HCT116 (cell line): ENCODE measurements at places on chromosomes 13 and 19.

DNA sequence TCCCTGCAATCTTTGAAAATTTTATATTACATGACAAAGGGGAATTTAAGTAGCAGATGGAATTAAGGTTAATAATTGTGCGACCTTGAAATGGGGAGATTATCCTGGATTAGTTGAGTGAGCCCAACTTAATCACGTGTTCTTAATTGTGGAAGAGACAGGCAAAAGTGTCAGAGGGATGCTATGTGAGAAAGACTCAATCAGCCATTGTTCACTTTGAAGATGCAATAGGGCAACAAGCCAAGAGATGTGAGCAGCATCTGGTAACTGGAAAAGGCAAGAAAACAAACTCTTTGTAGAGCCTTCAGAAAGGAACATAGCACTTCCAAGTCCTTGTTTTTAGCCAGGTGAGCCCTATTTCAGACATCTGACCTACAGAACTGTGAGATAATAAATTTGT lies 247.7 kb downstream of the SLITRK1 start:
- H3K4me1 ChIP-seq: no peaks in the 10 kb centered on the region
- H3K27ac ChIP-seq: no peak overlapping the region
- DNase-seq: no peak

DNA sequence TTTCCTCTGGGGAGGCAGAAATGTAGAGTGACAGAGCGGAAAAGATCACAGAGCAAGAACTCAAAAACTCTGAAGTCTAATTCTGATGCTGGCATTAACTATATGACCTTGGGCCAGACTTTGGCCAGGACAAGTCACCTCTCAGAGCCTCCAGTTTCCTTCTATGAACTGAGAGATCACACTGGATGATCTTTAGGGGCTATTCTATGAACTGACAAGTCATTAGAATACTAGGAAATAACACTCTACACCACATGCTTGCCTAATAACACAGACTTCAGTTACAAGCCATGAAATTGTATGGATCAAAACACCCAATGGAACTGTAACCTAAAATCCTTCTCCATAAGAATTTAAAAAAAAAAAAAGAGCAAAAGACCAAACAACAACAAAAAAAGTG lies 16.9 kb downstream of the SLC25A30 start:
- H3K27me3 ChIP-seq: no peaks in the 10 kb centered on the region
- no peak overlapping the region for H3K27ac ChIP-seq
- H3K4me3 ChIP-seq: no peak overlapping the region
- DNase-seq: no peak
- H3K4me1 ChIP-seq: no peaks in the 10 kb centered on the region

- H3K4me1 ChIP-seq: peaks cover 16% of the 10 kb centered on the region
- no peaks in the 10 kb centered on the region for H3K36me3 ChIP-seq
- no peak for DNase-seq
- H3K27ac ChIP-seq: peak overlapping the region; percentile 3; the same call in 1 of the 2 replicates
- H3K27me3 ChIP-seq: no peaks in the 10 kb centered on the region
These were observed 26.5 kb downstream of the MPND start for GRCh38 chr19:4369888-4370260.

DNA sequence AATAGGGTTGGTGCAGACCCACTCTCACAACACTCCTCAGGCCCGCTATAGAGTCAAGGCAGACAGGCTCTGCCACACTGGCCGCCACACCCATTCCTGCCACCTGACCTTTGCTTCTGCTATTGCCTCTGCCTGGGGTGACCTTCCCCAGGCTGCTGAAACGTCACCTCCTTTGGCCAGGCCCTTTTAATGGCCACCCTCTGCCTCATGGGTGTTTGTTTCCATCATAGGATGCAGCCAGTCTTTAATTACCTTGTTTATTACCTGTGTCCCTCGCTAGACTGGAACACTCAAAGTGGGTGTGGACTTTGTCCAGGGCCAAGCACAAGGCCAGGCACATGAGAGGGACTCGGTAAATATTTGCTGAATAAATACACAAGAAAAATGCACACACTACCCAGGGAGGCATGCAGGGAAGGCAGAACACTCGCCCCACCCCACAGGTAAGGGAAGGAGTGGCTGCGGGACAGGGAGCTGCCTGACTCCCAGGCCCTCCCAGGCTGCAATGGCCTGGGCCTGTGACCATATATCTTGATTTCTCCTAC lies 3.2 kb downstream of the LSM4 start:
- DNase-seq: no peak
- peak overlapping the region; percentile 20 for H3K27ac ChIP-seq
- no peaks in the 10 kb centered on the region for H3K27me3 ChIP-seq
- peaks cover 52% of the 10 kb centered on the region for H3K4me1 ChIP-seq

DNA sequence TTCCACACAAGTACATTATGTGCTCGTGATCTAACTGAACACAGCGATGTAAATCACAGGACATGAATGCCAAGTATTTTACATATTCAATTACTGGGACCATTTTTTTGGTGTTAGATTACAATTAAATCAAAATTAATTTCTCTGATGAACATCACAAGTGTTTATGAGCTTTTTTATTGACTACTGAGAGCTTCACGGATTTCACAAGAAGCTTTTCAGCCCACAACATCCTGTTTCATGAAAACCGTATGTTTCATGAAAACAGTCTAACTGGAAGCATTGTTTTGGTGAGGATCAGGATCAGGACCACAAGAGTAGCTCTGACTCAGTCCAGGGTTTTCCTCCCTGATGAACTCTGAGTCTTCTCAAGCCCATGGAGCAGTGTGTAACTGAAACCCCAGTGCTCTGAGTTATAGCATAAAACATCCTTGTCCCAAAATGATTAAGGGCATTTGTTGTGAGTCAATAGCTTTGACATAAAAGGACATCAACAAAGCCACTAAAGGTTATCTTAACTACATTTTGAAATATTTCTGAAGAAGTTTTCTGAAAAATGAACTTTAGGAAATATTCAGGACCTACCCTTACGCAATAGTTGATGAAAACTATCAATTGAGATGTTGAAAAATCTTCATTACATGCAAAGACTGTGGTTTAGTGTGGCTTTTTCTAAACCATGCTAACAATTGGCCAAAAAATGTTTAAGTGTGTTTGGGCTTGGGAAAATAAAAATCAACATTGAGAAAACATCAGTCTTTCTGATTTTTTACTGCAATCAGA lies 49.3 kb downstream of the UFM1 start:
- H3K36me3 ChIP-seq: no peaks in the 10 kb centered on the region
- H3K27me3 ChIP-seq: no peaks in the 10 kb centered on the region
- H3K4me1 ChIP-seq: no peaks in the 10 kb centered on the region
- no peak for DNase-seq
- no peak overlapping the region for H3K4me3 ChIP-seq

DNA sequence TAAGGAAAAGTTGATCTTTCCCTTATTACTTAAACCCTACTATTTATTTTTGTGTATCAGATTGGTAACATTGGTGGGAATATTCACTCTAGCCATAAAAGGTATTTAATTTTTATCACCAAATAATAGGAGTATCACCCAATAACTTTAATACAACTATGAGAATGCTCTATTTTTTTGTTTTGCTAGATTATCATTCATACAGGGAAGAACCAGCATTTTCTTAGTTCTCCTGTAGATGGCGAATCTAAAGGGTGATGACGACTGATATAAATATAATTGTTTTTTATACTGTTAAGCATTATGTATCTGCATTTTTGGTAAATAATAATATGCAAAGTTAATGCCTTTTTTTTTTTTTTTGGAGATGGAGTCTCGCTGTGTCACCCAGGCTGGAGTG lies 7.9 kb upstream of the FRY start:
- H3K4me1 ChIP-seq: no peaks in the 10 kb centered on the region
- H3K27me3 ChIP-seq: no peaks in the 10 kb centered on the region
- no peak overlapping the region for H3K27ac ChIP-seq
- no peak overlapping the region for H3K4me3 ChIP-seq

DNA sequence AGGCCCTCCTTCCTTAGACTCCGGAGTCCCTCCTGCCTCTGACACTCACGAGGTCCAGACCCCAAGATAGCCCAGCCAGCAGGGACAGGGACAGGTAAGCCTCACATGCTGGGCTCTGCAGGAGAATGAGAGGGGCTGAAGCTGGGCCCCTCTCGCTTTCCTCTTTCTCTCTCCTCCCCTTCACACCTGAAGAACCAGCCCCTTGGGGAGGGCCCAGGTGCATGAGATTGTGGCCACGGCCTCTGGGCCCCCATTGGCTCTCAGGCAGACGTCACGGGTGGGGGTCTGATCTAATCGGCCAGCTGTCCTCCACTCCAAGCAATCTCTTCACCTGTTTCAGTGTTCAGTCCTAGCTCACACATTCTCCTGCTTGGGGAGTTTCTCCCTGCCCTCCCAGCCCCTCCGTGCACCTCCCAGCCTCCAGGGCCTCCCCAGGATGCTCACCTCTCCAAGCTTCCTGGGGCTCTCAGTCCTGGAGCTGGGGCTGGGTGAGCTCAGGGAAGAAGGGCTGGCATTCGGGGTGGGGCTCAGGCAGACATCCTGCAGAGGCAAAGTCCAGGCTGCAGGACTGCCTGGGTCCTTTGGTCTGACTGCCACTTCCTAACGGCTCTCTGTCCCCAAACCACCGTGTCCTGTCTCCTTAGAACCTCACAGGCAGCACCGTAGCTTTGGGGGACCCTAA lies 2.8 kb downstream of the TMEM150B start:
- DNase-seq: no peak
- H3K4me1 ChIP-seq: peaks cover 1% of the 10 kb centered on the region; the same call in 1 of the 2 replicates
- H3K27me3 ChIP-seq: no peaks in the 10 kb centered on the region
- H3K4me3 ChIP-seq: no peak overlapping the region

GRCh38 chr13:100022798-100023197 lies 41.2 kb downstream of the ZIC2 start:
- DNase-seq: no peak
- H3K27ac ChIP-seq: no peak overlapping the region
- no peak overlapping the region for H3K4me3 ChIP-seq
- H3K36me3 ChIP-seq: no peaks in the 10 kb centered on the region

- H3K4me1 ChIP-seq: no peaks in the 10 kb centered on the region
- H3K36me3 ChIP-seq: no peaks in the 10 kb centered on the region
- H3K27ac ChIP-seq: no peak overlapping the region
- no peak for DNase-seq
- peaks cover 3% of the 10 kb centered on the region; the same call in 1 of the 2 replicates for H3K27me3 ChIP-seq
- no peak overlapping the region for H3K4me3 ChIP-seq
These were observed 257.3 kb upstream of the MAB21L1 start for GRCh38 chr13:35733827-35734226.

DNA sequence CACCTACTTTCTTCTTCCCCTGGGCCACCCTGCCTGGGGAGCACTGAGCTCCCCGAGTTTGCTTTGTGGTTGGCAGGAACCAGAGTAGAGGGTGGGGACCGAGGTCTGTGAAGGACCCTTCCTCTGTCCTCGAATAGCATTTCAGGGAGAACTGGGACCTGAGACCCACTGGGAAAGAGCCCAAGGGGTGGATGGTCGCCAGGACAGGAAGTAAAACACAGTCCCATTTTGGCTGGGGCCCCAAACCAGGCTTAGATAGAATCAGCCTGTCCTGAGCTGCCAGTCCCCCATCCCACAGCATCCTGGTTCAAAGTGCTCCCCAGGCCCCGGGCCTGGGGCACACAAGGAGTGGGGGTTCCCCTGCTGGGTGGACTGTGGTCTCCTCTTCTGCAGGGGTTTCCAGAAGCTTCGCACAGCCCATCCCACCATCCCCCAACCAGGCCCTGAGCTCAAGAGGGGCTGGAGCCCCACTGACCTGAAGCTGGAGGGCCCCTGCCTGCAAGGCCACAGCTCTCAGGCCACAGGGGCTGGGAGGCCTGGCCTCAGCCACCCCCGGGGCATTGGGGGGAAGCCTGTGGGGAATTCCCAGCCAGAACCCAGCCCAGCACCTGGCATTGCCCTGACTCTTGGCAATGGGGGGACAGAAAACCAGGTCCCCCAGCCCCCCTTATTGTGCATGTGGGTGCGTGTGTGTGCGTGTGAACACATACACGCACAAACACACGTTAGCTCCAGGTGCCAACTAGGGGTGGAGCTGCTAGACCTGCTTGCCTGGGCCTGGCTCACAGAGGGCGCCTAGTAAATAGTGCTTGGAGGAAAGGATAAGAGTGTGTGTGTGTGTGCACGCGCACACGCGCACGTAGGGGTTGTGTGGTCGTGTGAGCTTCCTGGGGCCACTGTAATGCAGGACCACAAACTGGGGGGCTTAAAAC lies 995 bp upstream of the MKNK2 start:
- peaks cover 89% of the 10 kb centered on the region for H3K4me1 ChIP-seq
- no peak for DNase-seq
- H3K27me3 ChIP-seq: no peaks in the 10 kb centered on the region
- peak overlapping the region; percentile 85 for H3K27ac ChIP-seq

- H3K4me3 ChIP-seq: no peak overlapping the region
- no peak for DNase-seq
- H3K27me3 ChIP-seq: no peaks in the 10 kb centered on the region
- no peaks in the 10 kb centered on the region for H3K4me1 ChIP-seq
- no peaks in the 10 kb centered on the region for H3K36me3 ChIP-seq
These were observed 194.7 kb downstream of the ABCC4 start for GRCh38 chr13:95106562-95106961.

DNA sequence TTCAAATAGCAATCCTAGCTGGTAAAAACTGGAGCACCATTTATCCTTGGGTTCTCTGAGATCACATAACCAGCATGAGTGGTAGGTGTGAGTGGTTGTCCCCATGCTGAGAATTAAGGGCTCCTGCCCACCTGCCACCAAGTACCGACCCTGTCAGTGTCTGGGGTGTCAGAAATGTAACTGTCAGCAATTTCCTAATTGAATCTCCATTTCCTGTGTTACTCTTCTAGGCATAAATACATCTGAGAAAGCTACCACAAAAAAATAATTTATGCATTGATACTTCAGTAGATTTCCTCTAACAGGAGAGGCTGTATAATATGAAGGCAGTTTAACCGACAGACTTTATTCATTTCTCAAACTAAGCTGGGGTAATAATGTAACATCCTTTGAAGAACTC lies 25.1 kb downstream of the CPB2 start:
- H3K4me1 ChIP-seq: no peaks in the 10 kb centered on the region
- no peaks in the 10 kb centered on the region for H3K27me3 ChIP-seq
- no peak overlapping the region for H3K27ac ChIP-seq
- no peaks in the 10 kb centered on the region for H3K36me3 ChIP-seq

- no peaks in the 10 kb centered on the region for H3K36me3 ChIP-seq
- DNase-seq: no peak
- H3K4me3 ChIP-seq: no peak within 1 kb of the TSS
- no peak within 1 kb of the TSS for H3K27ac ChIP-seq
- peaks cover 11% of the 10 kb centered on the region; the same call in 1 of the 2 replicates for H3K4me1 ChIP-seq
- no peaks in the 10 kb centered on the region for H3K27me3 ChIP-seq
These were observed at the start of gene F7 for GRCh38 chr13:113105032-113105920. Gene F7, plus strand, starts transcription at chr13:113105791. Its CDS starts 51 bp downstream, at chr13:113105842.

GRCh38 chr13:112923962-112924361 lies 45.1 kb upstream of the MCF2L start:
- no peaks in the 10 kb centered on the region for H3K27me3 ChIP-seq
- H3K4me1 ChIP-seq: no peaks in the 10 kb centered on the region
- no peaks in the 10 kb centered on the region for H3K36me3 ChIP-seq
- no peak for DNase-seq
- H3K27ac ChIP-seq: no peak overlapping the region
- no peak overlapping the region for H3K4me3 ChIP-seq

- no peaks in the 10 kb centered on the region for H3K27me3 ChIP-seq
- no peaks in the 10 kb centered on the region for H3K36me3 ChIP-seq
- H3K4me1 ChIP-seq: no peaks in the 10 kb centered on the region
- no peak overlapping the region for H3K4me3 ChIP-seq
- no peak overlapping the region for H3K27ac ChIP-seq
- DNase-seq: no peak
These were observed 56.1 kb downstream of the KL start for GRCh38 chr13:33072282-33072681.
